ENCODE measurements at places on chromosomes 3 and 15. TPM values are rescaled to one million over a fixed set of nuclear protein-coding genes. Genes with fewer than 3 reads are reported as not detected.

The CD200 gene
- 20.0 TPM for total RNA-seq

DNA sequence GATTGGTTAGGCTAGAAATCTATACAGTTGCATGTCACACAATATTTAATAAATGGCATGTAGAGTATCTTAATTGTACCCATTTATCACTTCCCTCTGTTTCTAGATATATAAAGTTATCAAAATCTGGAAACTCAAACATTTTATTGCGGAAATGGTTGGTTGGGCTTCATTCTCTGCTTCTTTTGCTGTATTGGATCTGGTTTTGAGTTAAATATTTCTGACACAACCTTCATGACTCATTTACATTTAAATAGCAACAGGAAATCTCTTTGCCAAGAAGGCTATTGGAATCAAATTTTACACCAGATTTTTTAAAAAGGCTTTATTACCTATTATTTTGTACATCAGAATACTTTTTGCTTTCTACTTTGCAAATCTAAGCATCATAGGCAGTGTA lies 153.8 kb downstream of the EBLN2 start:
- DNase-seq = no peak
- H3K4me1 ChIP-seq = no peaks in the 10 kb centered on the region
- H3K27me3 ChIP-seq = no peaks in the 10 kb centered on the region
- no peak overlapping the region for H3K27ac ChIP-seq

DNA sequence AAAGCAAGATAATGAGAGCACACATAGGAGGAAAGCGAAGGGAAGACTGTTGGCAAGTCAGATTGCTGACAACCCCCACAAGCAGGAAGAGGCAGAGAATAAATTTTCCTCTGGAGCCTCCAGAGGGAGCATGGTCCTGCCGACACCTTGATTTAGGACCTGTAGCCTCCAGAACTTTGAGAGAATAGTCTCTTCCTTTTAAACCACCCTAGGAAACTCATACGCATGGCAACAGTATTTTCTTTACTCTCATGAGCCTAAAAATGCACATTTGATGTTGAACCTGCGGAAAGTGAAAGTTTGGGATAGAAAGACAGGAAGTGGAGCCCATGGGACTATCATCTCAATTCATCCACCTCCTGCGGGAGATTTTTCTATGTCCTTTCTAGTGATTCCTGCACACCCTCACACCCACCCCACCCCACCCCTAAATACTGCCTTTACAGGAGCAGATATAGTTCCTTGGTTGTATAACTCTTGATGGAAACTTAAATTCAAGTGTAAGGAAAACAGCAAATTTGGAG lies 116.7 kb upstream of the LPP start:
- no peaks in the 10 kb centered on the region for H3K27me3 ChIP-seq
- no peaks in the 10 kb centered on the region for H3K36me3 ChIP-seq
- no peak overlapping the region for H3K27ac ChIP-seq
- no peak for DNase-seq
- H3K4me1 ChIP-seq = peaks cover 37% of the 10 kb centered on the region

The SCN11A gene
- total RNA-seq = 0.38 TPM

The CLDND1 gene
- 65.2 TPM for total RNA-seq

The RASGRF1 gene
- 0.47 TPM for total RNA-seq

- H3K27ac ChIP-seq = no peak overlapping the region
- H3K36me3 ChIP-seq = no peaks in the 10 kb centered on the region
Measured at GRCh38 chr15:73022161-73022560, 30.1 kb upstream of the NEO1 start.

- no peaks in the 10 kb centered on the region for H3K27me3 ChIP-seq
- DNase-seq = no peak
- H3K36me3 ChIP-seq = no peaks in the 10 kb centered on the region
Measured at GRCh38 chr15:92268900-92269299, 124.8 kb upstream of the ST8SIA2 start.

The CYP8B1 gene
- total RNA-seq = not detected

- no peak for DNase-seq
- H3K4me1 ChIP-seq = no peaks in the 10 kb centered on the region
- H3K27ac ChIP-seq = no peak overlapping the region
- no peaks in the 10 kb centered on the region for H3K27me3 ChIP-seq
- no peaks in the 10 kb centered on the region for H3K36me3 ChIP-seq
- H3K4me3 ChIP-seq = no peak overlapping the region
Measured at GRCh38 chr15:73398861-73399260, 30.1 kb upstream of the HCN4 start.

DNA sequence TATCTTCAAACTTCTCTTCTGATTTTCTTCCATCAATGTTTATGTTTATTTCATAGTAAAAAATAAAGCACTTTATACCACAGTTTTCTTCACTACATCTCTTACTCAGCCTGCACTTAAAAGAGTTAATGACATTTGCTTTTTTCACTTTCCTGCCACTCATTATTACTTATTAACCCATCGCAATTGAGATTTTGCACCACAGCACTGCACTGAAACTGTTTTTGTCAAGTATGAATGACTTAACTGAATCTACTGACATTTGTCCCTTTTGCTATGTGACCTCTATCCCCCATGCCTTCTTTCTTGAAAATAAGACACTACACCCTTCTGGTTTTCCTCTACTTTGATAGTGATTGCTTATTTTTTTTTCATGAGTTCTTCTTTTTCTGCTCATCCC lies 739.7 kb upstream of the DPPA4 start:
- H3K4me1 ChIP-seq = no peaks in the 10 kb centered on the region
- H3K4me3 ChIP-seq = no peak overlapping the region
- H3K27me3 ChIP-seq = no peaks in the 10 kb centered on the region
- H3K36me3 ChIP-seq = no peaks in the 10 kb centered on the region
- no peak for DNase-seq
- H3K27ac ChIP-seq = no peak overlapping the region

The CHRNA5 gene
- 1.9 TPM for total RNA-seq

DNA sequence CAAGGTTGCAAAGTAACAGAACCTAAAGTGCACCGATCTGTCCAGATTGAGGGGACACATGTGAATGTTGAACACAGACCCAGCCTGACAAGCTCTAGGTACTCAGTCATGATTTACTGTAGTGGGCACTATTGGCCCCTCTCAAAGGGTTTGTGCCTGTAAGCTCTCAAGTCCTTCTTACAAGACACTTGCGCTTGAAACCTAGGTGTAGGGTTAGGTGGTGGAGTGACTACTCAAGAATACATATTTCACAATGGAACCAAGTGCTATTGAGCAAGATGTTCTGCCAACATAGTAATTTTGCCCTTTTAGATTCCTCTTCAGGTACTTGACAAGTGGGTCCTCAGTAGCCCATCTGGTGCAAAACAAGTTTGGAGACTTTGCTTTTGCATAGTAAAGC lies 169.9 kb downstream of the AKAP13 start:
- H3K36me3 ChIP-seq = no peaks in the 10 kb centered on the region
- peaks cover 1% of the 10 kb centered on the region for H3K4me1 ChIP-seq
- no peak overlapping the region for H3K4me3 ChIP-seq
- no peak for DNase-seq

The RTP1 gene
- 0.05 TPM for total RNA-seq

DNA sequence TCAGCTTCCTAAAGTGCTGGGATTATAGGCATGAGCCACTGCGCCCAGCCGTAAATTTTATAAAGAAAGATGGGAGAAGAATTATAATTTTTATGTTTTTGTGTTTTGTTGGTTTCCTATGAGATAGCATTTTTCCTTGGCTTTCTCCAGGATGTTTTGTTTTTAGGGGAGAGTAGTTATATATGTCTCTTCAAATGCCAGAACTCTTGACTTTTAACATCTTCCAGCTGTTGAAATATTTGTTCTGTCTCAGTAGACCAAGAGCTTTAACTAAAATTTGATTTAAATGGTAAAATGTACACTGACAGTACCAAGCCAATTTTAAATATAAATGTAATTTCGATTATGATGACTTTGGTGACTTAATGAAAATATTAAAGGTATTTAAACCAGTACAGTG lies 96.8 kb downstream of the DHX36 start:
- H3K4me3 ChIP-seq = no peak overlapping the region
- no peak overlapping the region for H3K27ac ChIP-seq
- no peaks in the 10 kb centered on the region for H3K36me3 ChIP-seq

The SATB1 gene
- 459 TPM for total RNA-seq

GRCh38 chr3:178494386-178494785 lies 41.9 kb upstream of the KCNMB2 start:
- no peaks in the 10 kb centered on the region for H3K4me1 ChIP-seq
- H3K36me3 ChIP-seq = no peaks in the 10 kb centered on the region
- no peaks in the 10 kb centered on the region for H3K27me3 ChIP-seq
- no peak overlapping the region for H3K27ac ChIP-seq
- H3K4me3 ChIP-seq = no peak overlapping the region
- DNase-seq = no peak

DNA sequence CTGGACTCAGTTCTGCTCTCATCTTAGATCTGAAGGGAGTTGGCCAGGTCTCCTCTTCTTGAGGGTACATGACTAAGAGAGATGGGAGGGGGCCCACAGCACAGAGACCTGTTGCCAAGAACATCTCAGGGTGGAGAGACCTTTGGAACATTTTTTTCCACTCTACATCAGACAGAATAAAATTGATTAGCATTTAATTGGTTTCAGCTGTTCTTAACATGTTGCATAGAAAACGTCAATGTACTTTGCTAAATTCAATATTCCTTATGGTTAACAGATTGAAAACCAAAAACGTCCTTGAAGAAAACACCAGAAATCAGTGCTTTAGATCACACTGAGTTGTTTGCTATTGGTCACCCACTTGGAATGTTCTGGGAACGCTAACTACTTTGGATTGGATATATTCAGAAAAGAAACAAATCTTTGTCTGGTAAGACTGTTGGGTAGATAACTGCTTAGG lies 36.4 kb upstream of the FSTL1 start:
- no peak overlapping the region for H3K27ac ChIP-seq
- H3K27me3 ChIP-seq = peaks cover 2% of the 10 kb centered on the region
- DNase-seq = no peak
- H3K36me3 ChIP-seq = no peaks in the 10 kb centered on the region

DNA sequence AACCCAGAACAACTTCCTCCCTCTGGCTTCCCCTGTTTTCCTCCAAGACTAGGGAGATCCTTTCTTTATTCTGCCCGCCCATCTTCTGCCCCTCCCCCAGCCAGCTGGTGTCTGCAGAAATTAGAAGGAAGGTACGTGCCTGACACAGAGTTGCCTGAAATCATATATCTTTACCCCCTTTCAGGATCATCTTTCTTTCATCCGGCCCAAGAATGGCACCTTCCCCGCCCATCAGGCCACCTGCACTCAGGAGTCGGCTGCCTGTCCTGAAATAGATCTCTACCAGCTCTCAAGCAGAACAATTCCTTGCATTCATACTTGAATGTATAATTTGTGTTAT lies 133.7 kb downstream of the VGLL4 start:
- DNase-seq = peak; percentile 33
- no peaks in the 10 kb centered on the region for H3K27me3 ChIP-seq
- no peak overlapping the region for H3K4me3 ChIP-seq

GRCh38 chr3:150293401-150294001 lies 114.6 kb upstream of the TSC22D2 start:
- H3K27me3 ChIP-seq = no peaks in the 10 kb centered on the region
- no peak overlapping the region for H3K4me3 ChIP-seq
- no peak for DNase-seq
- no peaks in the 10 kb centered on the region for H3K36me3 ChIP-seq

GRCh38 chr15:46059921-46060594 lies 425.2 kb downstream of the SQOR start:
- H3K27ac ChIP-seq = no peak overlapping the region
- no peaks in the 10 kb centered on the region for H3K36me3 ChIP-seq

GRCh38 chr15:69784798-69785566 lies 312.7 kb downstream of the TLE3 start:
- no peak overlapping the region for H3K4me3 ChIP-seq
- no peaks in the 10 kb centered on the region for H3K27me3 ChIP-seq
- peaks cover 7% of the 10 kb centered on the region for H3K4me1 ChIP-seq
- H3K36me3 ChIP-seq = no peaks in the 10 kb centered on the region
- H3K27ac ChIP-seq = no peak overlapping the region
- no peak for DNase-seq

DNA sequence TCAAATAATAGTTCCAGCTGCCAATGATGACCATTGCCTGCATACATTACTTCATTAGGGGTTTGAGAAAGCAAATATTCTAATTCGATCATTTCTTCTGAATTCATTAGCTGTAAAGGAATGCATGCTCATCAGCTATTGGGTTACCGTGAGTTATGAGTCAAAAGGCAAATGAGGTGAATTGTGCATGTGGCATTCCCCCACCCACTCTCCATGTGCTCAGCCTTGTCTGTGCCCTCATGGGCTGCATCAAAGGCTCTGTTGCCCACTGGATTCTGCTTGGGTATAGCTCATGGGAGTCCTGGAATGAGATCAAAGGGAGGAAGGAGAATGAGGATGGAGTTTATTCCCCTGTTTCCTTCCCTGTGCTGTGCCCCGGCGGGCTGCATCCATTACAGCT lies 99.3 kb upstream of the CHRNA7 start:
- H3K4me1 ChIP-seq = no peaks in the 10 kb centered on the region
- H3K27ac ChIP-seq = no peak overlapping the region
- no peaks in the 10 kb centered on the region for H3K36me3 ChIP-seq
- DNase-seq = no peak

GRCh38 chr3:197942956-197943556 lies 6.9 kb upstream of the RPL35A start:
- peak; percentile 75 for DNase-seq
- H3K36me3 ChIP-seq = no peaks in the 10 kb centered on the region
- no peaks in the 10 kb centered on the region for H3K4me1 ChIP-seq
- no peak overlapping the region for H3K27ac ChIP-seq

DNA sequence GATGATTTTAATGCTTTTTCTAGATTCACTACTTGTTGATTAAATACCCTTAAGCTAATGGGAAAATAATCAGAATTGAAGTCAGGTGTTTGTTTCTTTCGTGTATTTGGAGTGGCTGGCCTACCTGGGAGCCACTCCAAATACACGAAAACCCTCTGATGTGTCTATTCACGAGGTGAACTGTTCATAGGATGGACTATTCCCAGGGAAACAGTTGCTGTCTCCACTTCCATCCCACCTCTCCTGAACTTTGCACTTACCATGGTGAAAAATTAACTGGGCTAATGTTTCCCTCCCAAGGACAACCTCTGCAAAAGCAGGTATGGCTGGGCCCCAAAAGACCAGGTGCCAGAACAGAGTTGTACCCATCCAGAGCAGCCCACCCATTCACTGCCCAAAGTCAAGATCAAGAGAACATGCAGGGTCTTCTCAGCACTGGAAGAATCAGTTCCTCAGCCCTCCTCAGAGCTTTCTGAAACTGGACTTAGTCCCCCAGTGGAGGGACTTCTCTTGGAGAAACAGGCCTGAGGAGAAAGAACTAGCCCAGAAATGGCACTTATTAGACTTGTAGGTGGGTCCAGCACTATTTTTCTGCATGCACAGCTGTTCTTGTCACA lies 2.9 kb upstream of the SMAD3 start:
- H3K27me3 ChIP-seq = peaks cover 22% of the 10 kb centered on the region
- no peak overlapping the region for H3K27ac ChIP-seq
- DNase-seq = no peak
- peaks cover 40% of the 10 kb centered on the region for H3K4me1 ChIP-seq
- no peak overlapping the region for H3K4me3 ChIP-seq

GRCh38 chr3:9398700-9399336 lies 1.4 kb downstream of the SETD5 start:
- peaks cover 18% of the 10 kb centered on the region for H3K4me1 ChIP-seq
- peaks cover 15% of the 10 kb centered on the region for H3K36me3 ChIP-seq
- no peak for DNase-seq
- peak overlapping the region; percentile 97 for H3K27ac ChIP-seq
- peak overlapping the region; percentile 73 for H3K4me3 ChIP-seq

The C2CD4B gene
- 2.7 TPM for total RNA-seq
